ENCODE measurements at places on chromosomes 4 and X.

DNA sequence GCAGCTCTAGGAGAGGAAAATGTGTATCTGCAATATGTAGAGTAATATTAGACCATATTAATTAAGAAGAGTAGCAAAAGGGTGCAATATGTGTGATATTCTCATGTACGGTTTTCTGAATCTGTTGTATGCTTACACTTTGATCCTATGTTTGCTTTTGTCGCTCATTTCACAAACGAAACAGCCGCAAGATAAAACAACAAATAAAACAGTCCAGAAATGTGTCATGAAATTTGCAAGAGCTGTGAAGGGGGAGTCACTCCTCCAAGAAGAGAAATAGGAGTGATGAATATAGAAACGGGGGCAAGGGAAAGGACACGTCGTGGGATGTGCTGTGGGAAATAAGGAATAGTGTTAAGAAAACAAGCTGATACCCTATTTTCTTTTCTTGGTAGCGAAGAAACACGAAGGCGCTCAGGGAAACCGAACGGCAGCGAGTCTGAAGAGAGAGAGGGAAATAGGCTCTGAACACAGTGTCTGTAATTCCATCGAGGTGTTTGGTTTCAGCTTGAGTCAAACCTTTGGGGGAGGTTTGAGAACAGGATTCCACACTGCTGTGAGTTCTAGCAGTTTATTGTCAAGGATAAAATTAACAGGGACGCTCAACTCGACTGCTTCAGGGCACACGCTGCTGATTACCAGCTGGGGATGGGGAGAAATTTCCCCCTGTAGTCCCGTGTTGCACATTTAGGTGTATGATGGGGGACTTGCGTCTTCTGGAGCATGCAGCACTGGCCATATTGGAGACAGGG is 595.6 kb upstream of the TENM3 start:
- DNase-seq: no peak

- no peak for DNase-seq
Measured at GRCh38 chr4:157590679-157591078, 370.2 kb downstream of the GRIA2 start.

- DNase-seq: no peak
Measured at GRCh38 chr4:25667931-25668557, 12.4 kb downstream of the SLC34A2 start.

GRCh38 chrX:24343719-24344118 is 16.7 kb upstream of the SUPT20HL1 start:
- DNase-seq: no peak

DNA sequence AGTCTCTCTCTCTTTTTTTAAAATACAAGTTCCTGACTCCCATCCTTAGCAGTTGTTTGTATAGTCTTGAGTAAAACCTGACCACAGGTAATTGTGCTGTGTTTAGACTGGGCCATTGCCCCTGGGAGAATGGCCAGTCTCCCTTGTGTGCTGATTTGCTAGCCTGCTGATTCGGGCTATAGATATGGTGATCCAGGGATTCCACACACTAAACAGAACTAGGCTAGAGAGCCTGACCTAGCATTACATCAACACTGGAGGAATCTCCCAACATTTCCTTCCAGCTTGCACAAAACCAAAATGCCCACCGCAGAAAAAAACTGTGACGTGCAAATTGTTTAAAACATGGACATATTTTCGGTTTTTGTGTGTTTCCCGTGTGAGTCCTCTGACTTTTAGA is 5.1 kb downstream of the UPRT start:
- DNase-seq: no peak

DNA sequence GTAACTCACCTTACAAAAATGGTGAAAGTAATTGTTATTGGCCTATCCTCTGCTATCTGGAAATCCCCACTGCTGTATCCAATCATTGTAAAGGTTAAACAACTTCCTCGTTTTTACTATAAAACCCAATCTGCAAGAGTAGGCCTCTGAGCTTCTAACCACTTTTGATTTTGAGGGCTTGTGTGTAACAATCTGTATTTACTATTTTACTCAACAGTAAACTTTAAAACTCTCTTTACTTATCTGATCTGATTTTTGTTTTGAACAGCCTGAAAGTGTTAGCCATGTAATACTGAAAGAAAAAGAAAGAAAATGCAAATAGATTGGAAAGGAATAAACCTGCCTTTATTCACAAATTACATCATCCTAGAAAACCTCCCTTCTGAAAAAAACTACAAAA is 63.1 kb downstream of the SLC10A7 start:
- DNase-seq: no peak

GRCh38 chr4:126386512-126386911 is 1071.8 kb downstream of the FAT4 start:
- no peak for DNase-seq

DNA sequence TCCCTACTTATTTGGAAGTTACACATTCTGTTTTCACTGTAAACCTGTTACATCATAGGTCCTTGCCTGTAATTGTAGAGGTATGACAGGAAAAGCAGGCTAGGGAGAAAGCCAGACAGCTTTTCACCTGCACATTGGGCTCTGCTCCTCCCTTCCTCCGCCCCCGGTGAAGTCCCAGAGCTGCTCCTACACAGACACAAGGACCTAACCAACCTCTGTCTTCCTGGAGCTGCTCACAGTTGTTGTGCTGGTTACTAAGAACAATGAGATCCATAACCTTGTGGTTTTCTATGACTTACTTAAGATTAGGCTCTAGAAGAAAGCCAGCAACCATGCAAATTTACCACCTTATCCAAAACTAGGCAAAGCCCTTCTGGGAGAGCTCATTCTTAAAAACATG is 40.0 kb downstream of the MOSPD2 start:
- DNase-seq: no peak

DNA sequence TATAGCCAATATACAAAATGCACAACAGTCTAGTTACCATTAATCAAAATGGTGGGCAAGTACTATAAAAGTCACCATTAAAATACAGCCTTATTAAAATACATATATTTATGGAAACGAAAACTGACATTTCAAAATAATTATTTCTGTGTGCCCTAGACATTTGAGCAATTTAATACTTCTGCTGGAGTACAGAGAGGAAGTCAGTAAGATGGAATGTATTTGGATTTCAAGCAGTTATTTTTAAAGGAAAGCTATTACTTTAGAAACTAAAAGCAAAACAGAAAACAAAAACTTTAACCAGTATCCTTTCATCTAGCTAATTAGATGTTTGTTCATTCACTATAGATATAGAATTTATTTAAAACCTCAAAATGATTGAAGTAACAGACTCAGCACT is 37.8 kb upstream of the TLR2 start:
- DNase-seq: no peak

Data from activated gamma-delta T cell treated with Interleukin-2 at 50 U/mL for 16 hours (primary cell).